ACHN (cell line): ENCODE measurements at places on chromosomes 4 and X.
A peak's percentile ranks its signal among the peaks of the same experiment; 100 is the strongest.

- no peak for DNase-seq
Observed at GRCh38 chr4:141464366-141464765, 172.0 kb upstream of the IL15 start.

GRCh38 chr4:31458813-31459212 is 738.6 kb downstream of the PCDH7 start:
- DNase-seq, result no peak

DNA sequence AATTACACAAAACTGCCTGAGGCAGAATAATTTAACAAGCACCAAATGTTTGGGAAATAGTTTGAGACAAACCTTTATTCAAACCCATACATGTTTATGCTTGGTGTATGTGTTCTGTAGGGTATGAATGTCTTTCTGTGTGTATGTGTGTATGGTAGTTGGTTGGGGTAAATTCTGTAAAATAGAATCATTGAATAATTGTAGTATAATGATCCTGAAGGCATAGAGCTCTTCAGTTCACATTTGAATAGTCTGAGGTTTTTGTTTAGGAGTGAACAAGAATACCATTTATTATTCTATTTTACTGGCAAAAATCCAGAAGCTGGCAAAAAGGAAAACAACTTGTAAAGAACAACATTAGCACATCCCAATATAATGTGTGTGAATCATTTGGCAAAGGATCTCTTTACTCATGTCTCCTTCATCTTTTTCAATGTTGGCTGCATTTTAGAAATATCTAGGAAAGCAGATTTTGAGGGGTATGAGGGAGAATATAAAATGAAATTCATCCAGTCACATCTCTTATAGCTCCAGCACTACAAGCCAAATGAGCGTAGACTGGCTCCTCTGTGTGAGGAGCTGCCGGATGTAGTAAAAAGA is 360.0 kb downstream of the CHIC1 start:
- DNase-seq, result no peak

GRCh38 chr4:133130171-133130570 is 18.9 kb upstream of the PCDH10 start:
- DNase-seq, result no peak

- DNase-seq, result no peak
Observed at GRCh38 chrX:80799584-80799983, 10.1 kb downstream of the BRWD3 start.

DNA sequence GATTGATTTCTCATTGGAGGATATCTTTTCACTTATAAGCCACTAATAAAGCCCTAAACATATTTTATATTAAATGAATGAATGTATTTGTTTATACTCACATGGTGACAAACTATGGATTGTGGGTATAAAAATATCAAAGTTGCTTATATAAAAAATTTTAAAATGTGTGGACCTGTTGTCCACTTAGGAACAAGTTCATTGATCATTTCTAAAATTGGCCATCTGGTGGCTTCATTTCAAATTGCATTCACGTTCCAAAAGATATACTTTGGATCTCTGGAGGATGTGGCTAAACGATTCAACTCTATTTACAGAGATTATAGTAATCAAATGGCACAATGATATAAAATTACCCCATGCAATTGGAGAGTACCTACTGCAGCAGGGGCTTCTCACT is 32.5 kb downstream of the FSTL5 start:
- DNase-seq, result no peak

- no peak for DNase-seq
Observed at GRCh38 chrX:51316271-51316670, 16.4 kb upstream of the NUDT10 start.

DNA sequence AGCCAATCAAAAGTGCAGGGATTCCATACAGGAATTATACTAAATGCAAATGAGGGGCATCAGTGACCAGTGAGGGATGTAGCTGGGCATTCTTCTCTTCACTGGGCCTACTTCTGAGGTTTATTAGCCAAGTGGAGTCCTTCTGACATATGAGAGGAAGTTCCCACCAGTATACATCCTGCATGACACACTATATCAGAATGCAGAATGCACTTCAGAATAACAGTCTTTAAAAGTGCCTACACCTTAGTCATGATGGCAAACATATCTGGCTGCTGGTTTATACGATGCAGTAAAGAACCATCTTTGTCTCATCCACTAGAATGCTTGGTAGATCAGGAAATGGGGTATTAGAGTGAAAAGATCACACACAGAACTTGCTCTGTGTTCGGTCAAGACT is 180.3 kb upstream of the PPARGC1A start:
- peak; percentile 63 for DNase-seq

GRCh38 chrX:145654486-145654885 is 163.1 kb upstream of the SLITRK2 start:
- no peak for DNase-seq

GRCh38 chr4:19698961-19699360 is 552.7 kb upstream of the SLIT2 start:
- no peak for DNase-seq

- DNase-seq, result no peak
Observed at GRCh38 chr4:106652095-106652494, 283.5 kb upstream of the GIMD1 start.

DNA sequence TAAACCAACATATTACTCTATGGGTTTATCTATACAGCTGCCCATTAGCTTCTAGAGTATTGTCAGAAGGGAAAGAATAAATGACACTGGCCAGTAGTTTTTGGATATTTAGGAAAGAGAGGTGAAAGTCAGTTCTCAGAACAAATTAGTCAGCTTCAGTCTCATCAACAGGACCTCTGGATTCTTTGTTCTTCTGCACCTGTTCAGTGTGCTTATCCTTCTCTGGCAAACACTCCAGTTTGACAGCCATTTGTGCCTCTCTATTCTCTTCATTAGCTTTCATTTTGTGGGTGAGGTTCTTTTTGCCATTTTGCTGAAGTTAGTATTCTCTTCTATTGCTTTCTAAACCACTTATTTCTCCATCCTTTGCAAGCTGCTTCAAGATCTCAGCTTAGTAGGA is 107.0 kb downstream of the PCDH18 start:
- no peak for DNase-seq

GRCh38 chrX:54950730-54951375 is 30.2 kb downstream of the TRO start:
- no peak for DNase-seq

DNA sequence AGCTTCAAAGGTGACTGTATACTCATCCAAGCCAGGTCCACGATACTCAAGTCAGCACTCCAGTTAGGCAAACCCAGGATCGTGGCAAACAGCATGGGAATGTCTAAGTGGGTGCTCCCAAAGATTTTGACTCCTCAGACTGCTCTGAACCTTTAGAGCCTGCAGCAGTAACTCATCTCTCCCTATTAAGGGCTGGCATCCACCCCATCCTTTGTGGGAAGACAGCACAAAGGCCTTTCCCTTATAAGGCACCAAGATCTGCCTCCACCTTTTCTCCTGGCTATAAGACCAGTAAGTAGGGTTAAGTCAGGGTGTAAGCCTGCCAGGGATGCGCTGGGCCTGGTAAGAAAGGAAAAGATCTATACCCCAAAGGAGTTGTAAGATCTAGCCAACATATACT is 23.6 kb upstream of the SLC25A43 start:
- no peak for DNase-seq

DNA sequence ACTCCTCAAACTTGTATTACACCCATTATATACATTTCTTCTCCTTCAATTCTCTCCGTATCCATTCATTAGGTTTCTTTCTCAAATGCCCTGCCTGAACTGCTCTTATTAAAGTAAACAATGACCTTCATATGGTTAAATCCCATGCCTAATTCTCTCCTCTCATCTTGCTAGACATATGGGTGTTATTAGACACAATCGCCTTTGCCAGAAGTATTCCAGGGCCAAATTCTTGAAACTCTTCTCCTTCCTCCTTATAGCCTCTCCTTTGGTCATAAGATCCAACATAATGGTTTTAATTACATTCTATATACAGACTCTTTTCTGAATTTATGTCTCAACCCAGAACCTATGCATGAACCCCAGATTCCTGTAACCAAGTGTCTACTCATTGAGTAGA is 4.8 kb downstream of the ANXA10 start:
- DNase-seq, result no peak

- no peak for DNase-seq
Observed at GRCh38 chr4:161457906-161458305, 705.9 kb downstream of the FSTL5 start.

DNA sequence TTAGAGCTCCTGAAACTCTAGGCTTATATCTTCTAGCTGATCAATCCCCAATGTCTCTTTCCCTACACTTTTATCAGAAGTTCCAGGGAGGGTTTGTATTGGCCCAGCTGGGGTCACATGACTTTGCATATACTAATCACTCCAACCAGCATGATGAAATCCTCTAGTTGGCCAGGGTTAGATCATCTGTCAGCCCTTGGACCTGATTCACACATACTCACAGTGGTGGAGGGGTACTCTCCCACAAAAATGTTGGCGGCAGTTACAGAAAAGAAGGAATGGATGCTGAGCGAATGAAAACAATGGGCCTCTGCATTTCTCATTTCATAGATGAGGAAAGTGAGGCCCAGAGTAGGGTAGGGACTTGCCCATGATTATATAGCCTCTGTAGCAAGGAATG is 151.1 kb downstream of the PJA1 start:
- no peak for DNase-seq

DNA sequence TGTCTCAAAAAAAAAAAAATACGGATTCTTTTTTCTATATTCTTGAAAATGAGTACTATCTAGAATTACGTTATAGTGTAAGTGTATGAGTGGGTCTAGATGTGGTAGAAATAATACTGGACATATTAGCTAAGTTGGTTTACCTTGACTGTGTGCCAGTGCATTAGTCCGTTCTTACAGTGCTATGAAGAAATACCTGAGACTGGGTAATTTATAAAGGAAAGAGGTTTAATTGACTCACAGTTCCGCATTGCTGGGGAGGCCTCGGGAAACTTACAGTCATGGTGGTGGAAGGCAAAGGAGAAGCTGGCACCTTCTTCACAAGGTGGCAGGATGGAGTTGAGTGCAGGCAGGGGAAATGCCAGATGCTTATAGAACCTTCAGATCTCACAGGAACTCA is 92.4 kb downstream of the ARHGAP10 start:
- no peak for DNase-seq

GRCh38 chrX:13520351-13520750 is 49.0 kb upstream of the EGFL6 start:
- no peak for DNase-seq

GRCh38 chrX:140050906-140051305 is 85.6 kb upstream of the CXorf66 start:
- DNase-seq, result peak; percentile 4

DNA sequence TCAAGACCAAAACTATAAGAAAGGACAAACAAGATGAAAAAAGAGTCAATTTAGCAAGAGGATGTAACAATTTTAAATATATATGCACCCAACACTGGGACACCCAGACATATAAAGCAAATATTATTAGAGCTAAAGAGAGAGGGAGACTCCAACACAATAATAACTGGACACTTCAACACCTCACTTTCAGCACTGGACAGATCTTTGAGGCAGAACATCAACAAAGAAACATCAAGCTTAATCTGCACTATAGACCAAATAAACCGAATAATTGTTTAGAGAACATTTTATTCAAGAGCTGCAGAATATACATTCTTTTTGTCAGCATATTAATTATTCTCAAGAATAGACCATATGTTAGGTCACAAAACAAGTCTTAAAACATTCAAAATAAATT is 109.7 kb upstream of the TET2 start:
- DNase-seq, result no peak

GRCh38 chr4:175412161-175412560 is 399.9 kb downstream of the GPM6A start:
- DNase-seq, result no peak

- no peak for DNase-seq
Observed at GRCh38 chr4:42845586-42845985, 46.9 kb upstream of the GRXCR1 start.

- DNase-seq, result no peak
Observed at GRCh38 chr4:156598138-156598681, 373.4 kb downstream of the PDGFC start.

DNA sequence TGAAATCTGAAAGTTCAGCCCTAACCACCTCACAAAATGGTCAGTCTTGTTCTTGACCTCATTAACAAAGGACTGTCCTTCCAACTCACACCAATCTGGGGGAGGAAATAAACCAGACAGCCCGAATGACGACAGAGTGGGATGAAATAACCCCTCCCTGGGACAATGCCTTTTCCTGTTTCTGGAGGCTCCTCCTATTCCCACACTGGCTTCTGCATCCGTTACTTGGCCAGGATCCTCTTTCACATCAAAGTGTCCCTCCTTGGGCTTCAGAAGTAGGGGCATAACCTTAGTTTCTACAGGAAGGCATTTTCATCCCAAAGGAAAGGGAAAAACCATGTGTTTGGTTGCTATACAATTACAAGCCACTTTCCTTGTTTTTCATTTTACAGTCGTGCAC is 59.8 kb upstream of the RPL34 start:
- no peak for DNase-seq

- no peak for DNase-seq
Observed at GRCh38 chrX:151031391-151031975, 48.3 kb downstream of the HMGB3 start.

DNA sequence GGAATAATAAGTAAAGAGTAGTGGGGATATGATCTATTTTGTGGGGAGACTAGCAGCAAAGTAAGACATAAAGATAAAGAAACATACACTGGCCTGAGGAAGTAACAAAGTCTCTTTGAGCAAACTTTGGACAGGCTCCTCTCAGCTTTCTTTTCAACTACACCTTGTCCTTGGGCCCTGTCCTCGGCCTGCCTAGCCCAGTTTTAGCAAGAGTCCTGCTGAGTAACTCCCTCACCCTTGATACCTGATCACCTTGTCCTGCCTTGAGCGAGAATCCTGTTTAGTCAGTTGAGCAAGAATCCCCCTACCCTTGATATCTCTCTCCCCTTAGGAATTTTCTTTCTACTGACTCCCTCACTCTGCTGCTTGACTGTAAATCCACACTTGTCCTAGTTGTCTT is 11.5 kb downstream of the HNRNPH2 start:
- DNase-seq, result no peak

DNA sequence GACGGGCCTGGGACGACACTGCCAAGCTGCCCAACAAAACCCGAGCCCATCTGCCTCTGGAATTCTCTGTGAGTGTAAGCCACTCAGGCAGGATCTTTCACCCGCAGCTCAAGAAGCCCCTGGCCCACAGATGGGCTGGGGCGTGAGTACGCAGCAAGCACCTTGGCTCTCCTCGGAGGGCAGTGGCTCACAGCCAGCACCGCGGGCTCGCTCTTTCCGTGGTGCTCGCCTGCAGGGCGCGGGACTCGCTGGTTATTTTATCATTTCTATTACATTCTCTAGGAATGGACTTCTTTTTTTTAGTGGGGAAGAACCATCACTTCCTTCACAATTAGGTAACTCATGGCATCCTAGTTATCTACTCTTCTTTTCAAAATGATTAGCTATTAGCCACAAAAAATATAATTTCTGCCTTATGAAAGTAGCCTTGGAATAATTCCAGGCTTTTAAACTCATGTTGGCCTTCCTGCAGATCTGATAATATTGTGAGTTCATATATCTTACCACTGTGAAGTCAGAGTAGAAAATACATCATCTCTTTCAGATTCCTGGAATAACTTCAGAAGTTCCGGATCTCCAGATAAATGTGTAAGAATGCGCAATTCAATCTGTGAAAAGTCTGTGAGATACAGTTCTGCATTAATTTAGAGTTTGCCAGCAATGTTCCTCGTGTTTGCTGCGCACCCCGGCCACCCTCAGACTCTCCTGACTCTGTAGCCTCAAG is 68.6 kb downstream of the NAT8L start:
- DNase-seq, result no peak
